ENCODE measurements at places on chromosomes 12 and 14. TPM values are rescaled to one million over a fixed set of nuclear protein-coding genes. Genes with fewer than 3 reads are reported as not detected.

The CPNE6 gene
- not detected for total RNA-seq

The ASCL1 gene
- not detected for total RNA-seq

The FITM1 gene
- total RNA-seq, result not detected

The KLHL33 gene
- 0.28 TPM for total RNA-seq

The NOP9 gene
- total RNA-seq, result 34.7 TPM

The CCND2 gene
- total RNA-seq, result 12.8 TPM

The NFATC4 gene
- total RNA-seq, result 30.3 TPM

The RPGRIP1 gene
- not detected for total RNA-seq

The BHLHE41 gene
- total RNA-seq, result 2.1 TPM

The GALNT8 gene
- total RNA-seq, result under 0.01 TPM

The HPD gene
- not detected for total RNA-seq

The CCDC38 gene
- under 0.01 TPM for total RNA-seq

The CACNA2D4 gene
- 0.38 TPM for total RNA-seq

The NANOG gene
- total RNA-seq, result not detected

The NUP107 gene
- total RNA-seq, result 72.9 TPM

The DIO3 gene
- not detected for total RNA-seq

The TMED10 gene
- 224 TPM for total RNA-seq

The PLEKHA5 gene
- total RNA-seq, result 31.0 TPM

The ZC2HC1C gene
- total RNA-seq, result 0.96 TPM

The CLEC12A gene
- not detected for total RNA-seq

The FGD6 gene
- 13.8 TPM for total RNA-seq

The CDK17 gene
- 68.8 TPM for total RNA-seq

The PITPNM2 gene
- total RNA-seq, result 2.0 TPM

The MYH6 gene
- total RNA-seq, result not detected

Measured in regular cardiac myocyte (primary cell).